ENCODE measurements at places on chromosomes 1 and 21.
A peak's percentile ranks its signal among the peaks of the same experiment; 100 is the strongest.

GRCh38 chr21:18553786-18554185, 150.2 kb upstream of the TMPRSS15 start:
- H3K4me3 ChIP-seq: no peak overlapping the region
- H3K27me3 ChIP-seq: no peaks in the 10 kb centered on the region
- no peak for DNase-seq
- H3K36me3 ChIP-seq: no peaks in the 10 kb centered on the region

- H3K4me3 ChIP-seq: no peak overlapping the region
- no peaks in the 10 kb centered on the region for H3K36me3 ChIP-seq
- H3K27me3 ChIP-seq: peaks cover 7% of the 10 kb centered on the region
These were observed 3.6 kb downstream of the COL9A2 start for GRCh38 chr1:40313329-40313957.

DNA sequence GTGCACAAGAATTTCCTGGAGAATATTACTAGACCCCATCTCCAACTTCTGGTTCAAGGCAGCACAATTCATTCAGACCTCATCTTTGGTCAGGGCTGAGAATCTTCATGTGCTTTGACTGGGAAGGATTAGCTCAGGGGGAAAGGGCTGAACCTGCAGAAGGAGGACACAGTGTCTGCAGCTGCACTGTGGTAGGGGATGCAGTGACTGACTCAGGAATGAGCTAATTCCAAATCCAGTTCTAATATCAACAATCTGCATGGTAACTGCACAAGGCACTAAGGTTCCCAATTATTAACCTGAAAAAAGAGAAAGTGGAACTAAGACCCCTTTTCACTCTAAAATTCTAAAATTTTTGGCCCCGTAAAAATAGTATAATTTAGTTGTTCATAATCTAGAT, 31.6 kb downstream of the TTLL7 start:
- H3K27me3 ChIP-seq: no peaks in the 10 kb centered on the region
- H3K4me3 ChIP-seq: no peak overlapping the region

GRCh38 chr1:91171898-91172297, 150.1 kb upstream of the ZNF644 start:
- no peaks in the 10 kb centered on the region for H3K4me1 ChIP-seq
- no peaks in the 10 kb centered on the region for H3K36me3 ChIP-seq
- no peaks in the 10 kb centered on the region for H3K27me3 ChIP-seq

GRCh38 chr1:248730507-248731335, 24.8 kb downstream of the LYPD8 start:
- no peak overlapping the region for H3K4me3 ChIP-seq
- no peaks in the 10 kb centered on the region for H3K36me3 ChIP-seq
- H3K27ac ChIP-seq: no peak overlapping the region
- H3K27me3 ChIP-seq: no peaks in the 10 kb centered on the region

- H3K36me3 ChIP-seq: no peaks in the 10 kb centered on the region
- H3K27ac ChIP-seq: no peak overlapping the region
- DNase-seq: no peak
- H3K4me3 ChIP-seq: no peak overlapping the region
- no peaks in the 10 kb centered on the region for H3K27me3 ChIP-seq
These were observed 635.9 kb downstream of the MATN1 start for GRCh38 chr1:30087465-30087864.

DNA sequence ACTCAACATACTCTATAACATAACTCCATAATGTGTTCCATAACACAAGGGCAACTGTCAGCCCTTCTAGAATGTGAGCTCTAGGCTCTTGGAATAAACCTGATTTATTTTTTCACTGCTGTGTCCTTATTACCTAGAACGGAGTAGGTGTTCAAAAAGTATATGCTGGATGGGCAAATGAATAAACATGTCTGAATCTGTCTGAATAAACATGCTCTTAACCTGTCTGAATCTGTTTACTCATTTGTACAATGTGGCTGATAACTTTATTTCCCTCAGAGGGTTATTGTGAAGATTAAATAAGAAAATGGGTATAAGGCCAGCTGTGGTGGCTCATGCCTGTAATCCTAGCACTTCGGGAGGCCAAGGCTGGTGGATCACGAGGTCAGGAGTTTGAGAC, 42.3 kb downstream of the AZIN2 start:
- H3K4me3 ChIP-seq: no peak overlapping the region
- H3K4me1 ChIP-seq: peaks cover 18% of the 10 kb centered on the region
- H3K27me3 ChIP-seq: no peaks in the 10 kb centered on the region
- no peaks in the 10 kb centered on the region for H3K36me3 ChIP-seq

- H3K36me3 ChIP-seq: no peaks in the 10 kb centered on the region
- no peak overlapping the region for H3K27ac ChIP-seq
- H3K4me1 ChIP-seq: no peaks in the 10 kb centered on the region
- DNase-seq: no peak
- no peak overlapping the region for H3K4me3 ChIP-seq
These were observed 9.0 kb downstream of the TSACC start for GRCh38 chr1:156347331-156347730.

DNA sequence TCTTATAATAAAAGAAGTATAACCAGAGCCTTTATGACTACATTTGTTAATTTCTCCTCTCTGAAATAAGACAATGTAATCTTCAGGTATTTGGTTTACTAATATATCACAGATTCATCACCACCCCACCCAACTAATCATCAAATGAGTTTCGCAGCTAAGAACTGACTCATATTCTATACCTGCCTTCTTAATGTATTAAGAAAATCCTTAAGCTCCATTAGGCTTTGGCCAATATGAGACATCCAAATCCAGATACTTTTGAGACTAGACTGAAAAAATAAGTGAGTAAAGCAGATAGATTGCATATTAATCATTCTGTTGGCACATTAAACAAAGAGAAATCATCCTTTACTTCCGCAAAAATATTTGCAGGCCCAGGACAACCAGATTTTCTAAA, 18.7 kb upstream of the FMO2 start:
- no peaks in the 10 kb centered on the region for H3K4me1 ChIP-seq
- no peaks in the 10 kb centered on the region for H3K36me3 ChIP-seq
- H3K27ac ChIP-seq: no peak overlapping the region
- DNase-seq: no peak

- no peak for DNase-seq
- no peak overlapping the region for H3K27ac ChIP-seq
- H3K36me3 ChIP-seq: no peaks in the 10 kb centered on the region
- no peaks in the 10 kb centered on the region for H3K4me1 ChIP-seq
- H3K4me3 ChIP-seq: no peak overlapping the region
These were observed 182.1 kb upstream of the ADAMTS5 start for GRCh38 chr21:27149034-27149433.

GRCh38 chr1:53890522-53890941, 935 bp upstream of the YIPF1 start:
- H3K36me3 ChIP-seq: no peaks in the 10 kb centered on the region
- H3K4me3 ChIP-seq: peak overlapping the region; percentile 94
- peaks cover 22% of the 10 kb centered on the region for H3K4me1 ChIP-seq

DNA sequence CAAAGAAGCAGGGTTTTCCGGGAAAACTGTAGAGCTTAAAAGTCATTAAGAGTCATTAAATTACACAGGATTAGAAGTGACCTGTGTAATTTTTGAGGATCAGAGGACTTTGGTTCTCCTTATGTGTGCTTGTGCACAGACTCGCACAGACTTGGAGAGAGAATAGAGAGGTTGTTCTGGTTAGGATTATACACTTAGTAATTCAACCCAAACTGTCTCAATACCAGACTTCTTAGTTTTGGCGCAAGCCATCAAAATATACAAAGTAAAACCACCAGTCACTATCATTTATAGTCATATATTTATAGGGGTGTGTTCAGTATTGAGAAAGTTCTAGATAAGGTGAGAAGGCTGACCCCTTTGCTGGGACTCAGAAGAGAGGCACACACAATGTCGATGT, 112.3 kb downstream of the HLX start:
- no peak overlapping the region for H3K4me3 ChIP-seq
- no peaks in the 10 kb centered on the region for H3K36me3 ChIP-seq
- no peaks in the 10 kb centered on the region for H3K4me1 ChIP-seq
- H3K27me3 ChIP-seq: no peaks in the 10 kb centered on the region
- no peak for DNase-seq

- H3K4me3 ChIP-seq: no peak overlapping the region
- no peak for DNase-seq
- no peaks in the 10 kb centered on the region for H3K4me1 ChIP-seq
- no peaks in the 10 kb centered on the region for H3K36me3 ChIP-seq
- no peak overlapping the region for H3K27ac ChIP-seq
These were observed 881.0 kb downstream of the AMY1C start for GRCh38 chr1:104630567-104631149.

- no peaks in the 10 kb centered on the region for H3K27me3 ChIP-seq
- no peak for DNase-seq
- H3K27ac ChIP-seq: peak overlapping the region; percentile 72
- H3K36me3 ChIP-seq: no peaks in the 10 kb centered on the region
- H3K4me1 ChIP-seq: peaks cover 21% of the 10 kb centered on the region
These were observed 26.8 kb downstream of the UMODL1 start for GRCh38 chr21:42097860-42098454.

- H3K36me3 ChIP-seq: no peaks in the 10 kb centered on the region
- DNase-seq: no peak
- H3K27ac ChIP-seq: peak within 1 kb of the TSS; percentile 87
- peak within 1 kb of the TSS; percentile 90 for H3K4me3 ChIP-seq
- H3K27me3 ChIP-seq: no peaks in the 10 kb centered on the region
- peaks cover 36% of the 10 kb centered on the region for H3K4me1 ChIP-seq
These were observed at the start of gene MEAF6 for GRCh38 chr1:37514350-37515184. Gene MEAF6 (minus strand): TSS chr1:37514766. CDS start chr1:37514746, 20 bp downstream.

DNA sequence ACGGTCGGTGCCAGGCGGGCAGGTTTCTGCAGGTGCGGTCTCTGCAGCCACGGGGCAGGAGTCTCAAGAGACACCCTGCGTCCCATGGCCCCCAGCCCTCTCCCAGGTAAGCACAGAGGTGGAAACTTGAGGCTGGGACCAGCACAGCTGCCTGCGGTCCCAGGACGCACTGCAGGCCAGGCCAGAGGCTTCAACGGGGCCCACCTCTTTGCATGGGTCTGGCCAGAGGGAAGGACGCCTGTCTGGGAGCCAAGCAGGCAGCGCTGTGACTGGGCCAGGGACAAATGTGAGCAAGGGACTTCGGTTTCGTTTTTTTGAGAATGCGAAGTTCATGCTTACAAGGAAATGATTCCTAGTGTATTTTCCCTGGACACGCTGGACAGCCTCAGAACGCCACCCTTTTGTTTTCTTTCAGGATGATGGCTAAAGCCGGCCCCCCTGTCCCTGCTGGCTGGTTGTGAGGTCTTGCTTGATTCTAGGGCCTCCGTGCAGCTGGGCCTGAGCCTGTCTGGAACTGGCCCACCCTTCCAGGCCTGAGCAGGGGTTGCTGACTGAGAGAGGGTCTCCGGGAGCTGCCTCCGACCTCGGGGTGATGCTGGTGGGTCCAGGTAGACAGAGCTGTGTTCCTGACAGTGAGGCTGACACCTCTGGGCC, 38.3 kb downstream of the MORN1 start:
- no peaks in the 10 kb centered on the region for H3K27me3 ChIP-seq
- no peak overlapping the region for H3K27ac ChIP-seq
- no peak for DNase-seq

DNA sequence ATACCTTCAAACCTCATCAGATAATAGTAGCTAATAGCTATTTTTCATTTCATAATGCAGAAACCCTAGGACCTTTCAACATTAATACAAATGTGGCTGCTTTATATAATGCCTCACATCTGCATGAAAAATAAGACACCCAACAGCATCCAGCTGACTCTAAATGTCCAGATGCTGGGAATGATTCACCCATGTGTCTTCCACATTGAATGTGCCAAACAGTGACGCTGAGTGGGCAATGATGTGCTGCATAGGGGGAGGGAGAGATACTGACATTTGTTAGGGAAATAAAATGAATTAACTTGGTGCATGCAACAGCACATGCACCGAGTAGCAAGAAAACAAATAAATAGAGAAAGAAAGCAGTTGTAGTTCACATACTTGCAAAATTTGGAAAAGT, 199.3 kb downstream of the DSCAM start:
- H3K27me3 ChIP-seq: no peaks in the 10 kb centered on the region
- no peaks in the 10 kb centered on the region for H3K4me1 ChIP-seq
- no peak overlapping the region for H3K27ac ChIP-seq
- no peak for DNase-seq

DNA sequence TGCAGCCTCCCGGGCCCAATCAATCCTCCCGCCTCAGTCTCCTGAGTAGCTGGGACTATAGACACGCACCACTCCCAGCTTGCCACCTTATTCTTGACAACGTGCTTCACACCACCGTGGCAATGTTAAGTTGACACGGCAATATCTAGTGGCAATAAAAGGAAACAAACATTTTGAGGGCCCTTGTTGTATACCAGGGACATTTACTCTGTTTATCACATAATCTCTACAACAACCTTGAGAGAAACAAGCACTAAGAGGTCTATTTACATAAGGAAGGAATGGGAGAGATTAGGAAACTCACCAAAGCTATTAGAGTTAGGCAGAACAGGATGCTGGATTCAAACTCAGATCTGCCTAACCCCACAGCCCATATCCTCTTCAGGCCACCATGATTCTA, 3.1 kb downstream of the KLHDC8A start:
- no peak overlapping the region for H3K27ac ChIP-seq
- no peak overlapping the region for H3K4me3 ChIP-seq
- peaks cover 9% of the 10 kb centered on the region for H3K4me1 ChIP-seq
- DNase-seq: no peak
- H3K27me3 ChIP-seq: no peaks in the 10 kb centered on the region
- H3K36me3 ChIP-seq: no peaks in the 10 kb centered on the region

DNA sequence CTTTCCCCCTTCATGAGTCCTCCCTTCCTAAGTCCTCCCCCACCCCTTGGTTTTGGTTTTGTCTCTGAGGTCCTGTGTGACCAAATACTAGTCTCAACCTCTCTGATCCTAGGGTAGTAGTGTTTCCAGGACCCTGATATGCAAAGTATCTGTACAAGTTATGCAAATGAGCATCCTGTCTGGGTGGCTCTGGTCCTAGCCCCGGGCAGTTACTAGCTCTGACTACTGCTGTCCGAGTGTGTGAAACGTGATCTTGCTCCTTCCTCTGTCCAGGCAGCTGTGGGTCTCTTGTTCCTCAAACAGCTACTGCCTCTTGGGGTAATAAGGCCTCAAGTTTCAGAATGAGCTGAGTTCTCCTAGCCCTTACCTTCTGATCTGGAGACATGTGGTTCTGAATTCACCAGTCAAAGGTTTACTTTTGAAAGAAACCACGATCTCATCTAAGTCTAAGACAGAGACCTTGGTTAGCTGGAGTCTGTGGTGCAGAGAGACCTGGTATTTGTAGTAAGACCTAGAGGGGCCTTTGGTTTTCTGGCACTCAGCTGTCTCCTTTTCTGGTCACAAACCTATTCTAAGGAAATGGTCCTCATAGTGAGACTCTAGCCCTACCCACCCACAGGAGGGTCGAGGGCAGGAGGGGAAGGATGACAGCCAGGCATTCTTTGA, 31.0 kb upstream of the IL19 start:
- no peak overlapping the region for H3K27ac ChIP-seq
- no peak for DNase-seq
- H3K4me3 ChIP-seq: no peak overlapping the region
- no peaks in the 10 kb centered on the region for H3K36me3 ChIP-seq
- peaks cover 18% of the 10 kb centered on the region for H3K4me1 ChIP-seq
- H3K27me3 ChIP-seq: no peaks in the 10 kb centered on the region

- H3K27ac ChIP-seq: no peak overlapping the region
- DNase-seq: no peak
- H3K27me3 ChIP-seq: no peaks in the 10 kb centered on the region
- H3K4me1 ChIP-seq: no peaks in the 10 kb centered on the region
- no peak overlapping the region for H3K4me3 ChIP-seq
These were observed 49.3 kb downstream of the SCP2 start for GRCh38 chr1:52976183-52977035.

- peak overlapping the region; percentile 63 for H3K27ac ChIP-seq
- H3K27me3 ChIP-seq: no peaks in the 10 kb centered on the region
- DNase-seq: no peak
- H3K4me1 ChIP-seq: peaks cover 9% of the 10 kb centered on the region
- H3K4me3 ChIP-seq: peak overlapping the region; percentile 32
- no peaks in the 10 kb centered on the region for H3K36me3 ChIP-seq
These were observed 134.0 kb upstream of the IRF2BP2 start for GRCh38 chr1:234743791-234744611.

Measured in vagina (tissue), 2 donors.